ENCODE measurements at places on chromosomes 2 and 18.

- no peak for DNase-seq
Observed at GRCh38 chr2:31232586-31232985, 1.4 kb upstream of the EHD3 start.

DNA sequence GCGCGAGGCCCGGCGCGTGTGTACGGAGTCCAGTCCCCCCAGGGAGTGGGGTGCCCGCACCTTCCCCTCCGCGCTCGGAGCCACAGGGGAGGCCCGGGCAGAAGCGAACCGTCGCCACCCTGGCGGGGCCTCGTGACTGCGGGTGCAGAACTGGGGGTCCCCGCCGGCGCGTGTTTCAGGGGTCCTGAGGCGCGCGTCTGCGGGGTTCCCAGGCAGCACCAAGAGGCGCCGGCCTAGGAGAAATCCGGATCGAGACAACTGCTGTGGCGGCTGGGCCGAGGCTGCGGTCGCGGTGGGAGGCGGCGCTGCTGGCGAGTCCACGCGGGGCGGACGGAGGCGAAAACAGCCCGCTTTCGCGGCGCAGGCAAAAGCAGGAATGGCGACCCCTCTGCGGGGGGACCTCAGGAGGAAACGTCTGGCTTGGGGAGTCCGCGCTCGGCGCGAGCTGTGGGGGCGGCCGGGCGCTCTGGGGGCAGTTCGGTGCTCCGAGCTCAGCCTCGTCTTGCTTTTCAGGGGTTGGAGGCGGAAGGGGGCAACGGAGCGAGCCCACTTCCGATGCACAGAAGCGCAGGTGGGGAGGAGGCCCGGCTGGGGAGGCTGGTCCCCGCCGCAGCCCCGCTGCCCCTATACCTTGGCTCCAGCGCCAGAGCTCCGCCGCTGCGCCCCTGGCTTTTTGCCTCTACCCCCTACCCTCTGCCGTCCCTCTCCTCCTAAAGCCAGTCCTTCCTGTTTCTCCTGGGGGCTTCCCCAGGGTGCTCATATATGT lies 81.5 kb upstream of the LDLRAD4 start:
- no peak for DNase-seq

DNA sequence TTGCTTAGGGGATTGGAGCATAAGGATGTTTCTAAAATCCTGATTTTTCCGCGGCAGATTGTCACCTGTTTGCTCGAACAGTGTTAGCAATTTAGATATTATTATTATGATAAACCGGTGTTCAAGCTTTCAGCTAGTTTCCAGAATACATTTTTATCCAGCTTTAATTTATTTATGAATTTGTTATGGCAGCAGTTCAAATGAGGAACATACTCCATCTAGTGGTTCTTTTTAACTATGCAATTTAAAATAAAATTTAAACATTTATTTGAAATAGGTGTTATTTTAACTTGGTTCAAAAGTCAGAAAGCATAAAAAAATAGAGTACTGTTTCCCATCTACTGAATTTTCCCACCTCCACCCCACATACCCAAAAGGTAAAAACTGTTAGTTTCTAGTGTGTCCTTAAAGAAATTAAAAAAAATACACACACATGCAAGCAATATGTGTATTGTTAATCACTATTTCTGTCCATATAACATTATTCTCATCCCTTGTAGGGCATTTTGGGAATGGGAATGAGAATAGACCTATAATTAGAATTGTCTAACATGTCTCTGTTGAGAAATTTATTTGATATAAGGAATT lies 23.2 kb downstream of the ACOXL start:
- DNase-seq, result no peak

DNA sequence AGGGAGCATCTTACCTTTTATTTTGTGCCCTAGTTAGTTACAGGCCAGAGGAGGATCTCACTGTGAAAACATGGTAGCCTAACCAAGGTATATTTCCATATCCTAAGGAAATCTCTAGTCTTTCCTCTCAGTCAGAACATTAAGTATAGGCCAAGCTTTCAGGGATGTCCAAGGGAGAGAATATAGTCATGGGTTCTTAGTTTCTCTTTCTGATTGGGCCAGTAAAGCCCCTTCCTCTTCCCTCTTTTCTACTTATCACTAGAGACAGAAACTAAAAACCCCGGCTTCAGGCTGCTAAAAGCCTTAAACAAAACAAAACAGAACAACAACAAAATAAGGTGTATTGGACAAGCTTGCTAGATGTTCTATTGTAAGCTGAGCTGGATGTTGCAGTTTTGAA lies 44.3 kb upstream of the TNFRSF11A start:
- no peak for DNase-seq

GRCh38 chr2:15640261-15640711 lies 48.6 kb downstream of the DDX1 start:
- DNase-seq, result no peak

DNA sequence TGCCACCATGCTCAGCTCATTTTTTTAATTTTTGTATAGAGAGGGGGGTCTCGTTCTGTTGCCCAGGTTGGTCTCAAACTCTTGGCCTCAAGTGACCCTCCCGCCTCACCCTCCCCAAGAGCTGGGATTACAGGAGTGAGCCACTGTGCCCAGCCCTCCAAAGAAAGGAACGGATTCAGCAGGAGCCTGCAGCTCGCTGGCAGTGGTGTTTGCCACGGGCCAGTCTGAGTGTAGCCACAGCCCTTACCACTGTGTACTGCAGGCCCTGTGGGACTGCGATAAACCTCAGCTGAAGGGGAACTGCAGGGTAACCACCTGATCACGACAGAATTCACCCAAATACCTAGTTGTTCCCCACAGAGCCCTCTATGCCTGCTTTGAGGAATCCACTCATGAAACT lies 6.8 kb downstream of the COPS9 start:
- DNase-seq, result no peak

DNA sequence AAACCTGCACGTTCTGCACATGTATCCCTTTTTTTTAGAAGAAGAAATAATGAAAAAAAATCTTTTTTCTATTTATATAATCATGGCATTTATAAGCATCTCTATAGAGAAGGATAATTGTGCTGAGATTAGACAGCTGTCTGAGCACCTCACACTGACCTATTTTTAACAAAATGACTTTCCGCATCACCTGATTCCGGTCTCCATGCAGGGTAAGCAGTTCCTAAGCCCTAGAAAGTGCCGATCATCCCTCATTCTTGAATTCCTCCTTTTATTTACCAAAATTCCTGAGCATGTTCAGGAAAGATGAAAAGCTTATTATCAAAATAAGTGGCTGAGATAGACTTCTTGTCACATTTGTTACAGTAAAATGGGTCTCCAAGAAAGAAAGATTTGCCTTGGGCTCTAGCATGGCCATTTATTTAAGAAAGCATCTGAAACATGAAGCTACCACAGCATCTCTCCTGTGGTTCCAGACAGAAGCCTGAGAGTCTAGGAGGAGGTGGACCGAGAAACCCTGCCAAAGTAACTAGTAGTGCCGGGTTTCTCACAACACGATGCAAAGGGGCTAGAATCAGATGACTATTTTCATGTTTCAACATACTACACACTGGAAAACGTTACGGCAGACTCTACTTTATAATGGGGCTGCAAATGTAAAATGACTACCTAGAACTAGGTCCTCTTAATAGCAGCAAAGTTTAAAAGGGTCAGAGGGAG lies 670 bp downstream of the GKN1 start:
- no peak for DNase-seq

Data from D721Med (cell line).